Type B pancreatic cell (in vitro differentiated cells): ENCODE measurements at places on chromosomes 5 and 9. TPM values are rescaled to one million over a fixed set of nuclear protein-coding genes. Genes with fewer than 3 reads are reported as not detected.

- H3K4me1 ChIP-seq: peaks cover 5% of the 10 kb centered on the region
- no peak overlapping the region for H3K4me3 ChIP-seq
- H3K27me3 ChIP-seq: no peaks in the 10 kb centered on the region
- no peaks in the 10 kb centered on the region for H3K36me3 ChIP-seq
- no peak for DNase-seq
- no peak overlapping the region for H3K27ac ChIP-seq
Observed at GRCh38 chr5:79795764-79796398, 106.2 kb downstream of the CMYA5 start.

GRCh38 chr9:101409079-101409477 lies 10.4 kb downstream of the ZNF189 start:
- H3K27me3 ChIP-seq: no peaks in the 10 kb centered on the region
- no peaks in the 10 kb centered on the region for H3K4me1 ChIP-seq
- no peak overlapping the region for H3K27ac ChIP-seq
- no peak for DNase-seq
- no peak overlapping the region for H3K4me3 ChIP-seq
- H3K36me3 ChIP-seq: peaks cover 79% of the 10 kb centered on the region

DNA sequence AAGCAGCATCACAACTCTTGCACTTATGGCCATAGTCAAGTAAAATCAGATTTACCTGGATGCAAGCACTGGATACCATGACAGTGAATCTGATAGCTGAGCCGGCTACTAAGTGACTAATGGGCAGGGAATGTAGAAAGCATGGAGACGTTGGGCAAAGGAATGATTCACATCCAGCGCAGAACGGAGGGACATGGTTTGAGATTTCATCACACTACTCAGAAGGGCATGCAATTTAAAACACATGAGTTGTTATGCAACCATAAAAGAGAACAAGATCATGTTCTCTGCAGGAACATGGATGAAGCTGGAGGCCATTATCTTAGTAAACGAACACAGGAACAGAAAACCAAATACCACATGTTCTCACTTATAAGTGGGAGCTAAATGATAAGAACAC lies 169.1 kb upstream of the PIK3R1 start:
- H3K27ac ChIP-seq: no peak overlapping the region
- H3K4me1 ChIP-seq: peaks cover 14% of the 10 kb centered on the region
- peaks cover 7% of the 10 kb centered on the region for H3K36me3 ChIP-seq

GRCh38 chr5:72020161-72020983 lies 86.9 kb upstream of the MAP1B start:
- H3K27me3 ChIP-seq: peaks cover 3% of the 10 kb centered on the region
- no peak overlapping the region for H3K27ac ChIP-seq
- no peak overlapping the region for H3K4me3 ChIP-seq
- no peaks in the 10 kb centered on the region for H3K36me3 ChIP-seq

- H3K27ac ChIP-seq: peak overlapping the region; percentile 84
- H3K4me3 ChIP-seq: peak overlapping the region; percentile 47
- H3K27me3 ChIP-seq: no peaks in the 10 kb centered on the region
- H3K36me3 ChIP-seq: no peaks in the 10 kb centered on the region
- H3K4me1 ChIP-seq: peaks cover 24% of the 10 kb centered on the region
Observed at GRCh38 chr5:117212866-117213265, 638.2 kb upstream of the SEMA6A start.

DNA sequence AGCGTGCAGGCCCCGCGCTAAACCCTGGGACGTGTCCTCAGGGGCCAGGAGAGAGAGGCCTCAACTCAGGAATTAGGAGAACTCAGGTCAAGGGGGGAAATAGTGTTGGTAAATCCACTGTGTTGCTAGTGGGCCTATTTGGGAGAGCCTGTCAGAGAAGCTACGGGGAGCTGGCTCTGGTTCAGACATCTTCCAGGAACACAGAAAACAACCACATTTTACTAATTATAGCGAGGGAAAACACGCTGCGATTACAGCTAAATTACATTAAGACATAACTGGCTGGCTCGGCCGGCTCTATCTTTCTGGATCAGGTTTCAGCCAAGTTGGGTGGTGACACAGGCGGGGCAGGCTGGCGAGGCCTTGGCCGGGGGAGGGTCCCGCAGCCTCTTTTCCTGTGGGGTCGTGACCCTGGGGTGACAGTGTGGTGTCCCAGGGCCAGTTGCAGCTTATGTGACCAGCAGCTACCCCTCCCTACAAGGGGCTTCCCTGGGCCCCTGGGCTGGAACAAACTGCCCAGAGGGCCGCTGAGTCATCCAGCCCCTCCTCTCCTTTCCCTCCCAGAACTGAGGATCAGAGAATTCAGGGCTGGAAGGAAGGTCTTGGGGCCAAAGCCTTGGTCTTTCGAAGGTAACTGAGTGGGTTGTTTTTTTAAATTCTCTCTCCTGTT lies 75.1 kb downstream of the FGF18 start:
- H3K27me3 ChIP-seq: peaks cover 3% of the 10 kb centered on the region
- H3K27ac ChIP-seq: peak overlapping the region; percentile 80
- H3K36me3 ChIP-seq: no peaks in the 10 kb centered on the region

GRCh38 chr9:33155393-33155792 lies 11.7 kb downstream of the B4GALT1 start:
- H3K4me1 ChIP-seq: peaks cover 48% of the 10 kb centered on the region
- DNase-seq: no peak
- H3K4me3 ChIP-seq: no peak overlapping the region
- H3K27ac ChIP-seq: peak overlapping the region; percentile 72

The PCDHB12 gene
- 1.4 and 2.3 TPM in 2 replicates for total RNA-seq

- peak overlapping the region; percentile 55 for H3K27ac ChIP-seq
- H3K27me3 ChIP-seq: no peaks in the 10 kb centered on the region
- peak overlapping the region; percentile 78 for H3K4me3 ChIP-seq
- no peaks in the 10 kb centered on the region for H3K4me1 ChIP-seq
- no peaks in the 10 kb centered on the region for H3K36me3 ChIP-seq
Observed at GRCh38 chr9:98191181-98191608, 1.2 kb downstream of the CORO2A start.

DNA sequence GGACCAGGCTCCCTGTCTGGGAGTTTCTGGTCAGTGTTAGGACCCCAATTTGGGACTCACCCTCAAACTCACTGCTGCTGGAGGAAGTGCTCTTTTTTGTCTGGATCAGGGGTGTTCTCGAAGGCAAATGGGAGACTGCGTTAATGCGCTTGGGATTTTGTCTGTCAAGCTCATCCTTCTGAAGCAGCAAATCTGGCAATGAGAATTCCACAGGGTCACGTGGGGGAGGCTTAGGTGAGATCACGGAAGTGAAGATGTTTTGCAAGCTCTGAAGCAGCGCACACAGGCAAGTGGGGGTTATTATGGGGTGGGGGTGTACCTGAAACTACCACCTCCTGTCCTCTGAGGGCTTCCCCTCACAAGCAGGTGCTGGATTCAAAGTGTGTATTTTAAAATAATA lies 10.5 kb upstream of the TEX53 start:
- H3K27me3 ChIP-seq: peaks cover 11% of the 10 kb centered on the region
- no peak overlapping the region for H3K27ac ChIP-seq
- no peak overlapping the region for H3K4me3 ChIP-seq
- H3K36me3 ChIP-seq: no peaks in the 10 kb centered on the region
- DNase-seq: no peak
- H3K4me1 ChIP-seq: no peaks in the 10 kb centered on the region

GRCh38 chr9:114459464-114459863 lies 45.8 kb downstream of the WHRN start:
- H3K27me3 ChIP-seq: no peaks in the 10 kb centered on the region
- H3K4me3 ChIP-seq: no peak overlapping the region
- DNase-seq: no peak
- no peaks in the 10 kb centered on the region for H3K4me1 ChIP-seq
- H3K36me3 ChIP-seq: no peaks in the 10 kb centered on the region

DNA sequence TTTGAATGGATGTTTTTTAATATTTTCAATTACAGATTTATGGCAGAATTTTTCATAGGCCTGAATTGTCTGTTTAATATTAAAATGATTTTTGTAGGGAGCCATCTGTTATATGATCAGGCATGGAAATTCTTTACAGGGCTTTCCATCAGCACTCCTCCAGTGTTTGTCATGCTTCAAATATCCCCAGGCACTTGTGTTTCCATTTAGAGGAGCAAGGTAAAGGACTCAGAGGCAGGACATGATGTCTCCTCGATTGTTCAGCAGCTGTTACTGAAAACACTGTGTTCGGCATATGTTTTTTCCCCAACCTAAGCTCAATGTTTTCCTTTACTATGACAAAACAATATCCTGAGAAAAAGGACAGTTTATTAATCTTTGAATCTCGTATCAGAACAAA lies 172.3 kb upstream of the RFX3 start:
- DNase-seq: no peak
- peaks cover 17% of the 10 kb centered on the region for H3K4me1 ChIP-seq
- H3K36me3 ChIP-seq: no peaks in the 10 kb centered on the region
- H3K4me3 ChIP-seq: no peak overlapping the region
- no peak overlapping the region for H3K27ac ChIP-seq
- no peaks in the 10 kb centered on the region for H3K27me3 ChIP-seq

The EMB gene
- 12.2 and 26.8 TPM in 2 replicates for total RNA-seq

The GPR150 gene
- not detected in 2 replicates for total RNA-seq

DNA sequence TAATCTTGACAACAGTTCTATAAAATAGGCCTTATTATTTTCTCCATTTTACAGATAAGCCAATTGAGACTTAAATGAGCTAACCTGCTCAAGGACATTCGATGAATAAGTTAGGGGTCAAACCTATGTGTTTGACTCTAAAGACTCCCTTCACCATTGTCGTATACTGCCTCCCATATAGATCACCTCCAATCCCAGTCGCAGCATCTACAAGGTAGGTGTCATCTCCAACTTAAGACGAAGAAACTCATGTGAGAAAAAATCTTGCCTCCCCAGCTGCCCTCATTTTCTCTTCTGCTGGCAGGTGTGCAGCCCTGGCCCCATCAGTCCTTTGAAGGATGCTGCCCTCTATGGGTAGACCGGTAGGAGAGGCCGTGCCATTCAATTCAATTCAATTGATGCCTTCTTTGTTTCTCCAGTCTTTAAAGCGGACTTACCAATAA lies 75.2 kb upstream of the SMARCA2 start:
- H3K4me1 ChIP-seq: no peaks in the 10 kb centered on the region
- H3K27me3 ChIP-seq: no peaks in the 10 kb centered on the region
- no peak overlapping the region for H3K27ac ChIP-seq
- no peak for DNase-seq
- no peaks in the 10 kb centered on the region for H3K36me3 ChIP-seq

GRCh38 chr5:91061946-91062562 lies 321.1 kb downstream of the ARRDC3 start:
- H3K4me1 ChIP-seq: no peaks in the 10 kb centered on the region
- no peaks in the 10 kb centered on the region for H3K36me3 ChIP-seq
- no peaks in the 10 kb centered on the region for H3K27me3 ChIP-seq
- H3K4me3 ChIP-seq: no peak overlapping the region

The SHISAL2B gene
- 0.63 TPM in 1 of 2 replicates, not detected in the other for total RNA-seq

The HNRNPK gene
- 524 and 673 TPM in 2 replicates for total RNA-seq

DNA sequence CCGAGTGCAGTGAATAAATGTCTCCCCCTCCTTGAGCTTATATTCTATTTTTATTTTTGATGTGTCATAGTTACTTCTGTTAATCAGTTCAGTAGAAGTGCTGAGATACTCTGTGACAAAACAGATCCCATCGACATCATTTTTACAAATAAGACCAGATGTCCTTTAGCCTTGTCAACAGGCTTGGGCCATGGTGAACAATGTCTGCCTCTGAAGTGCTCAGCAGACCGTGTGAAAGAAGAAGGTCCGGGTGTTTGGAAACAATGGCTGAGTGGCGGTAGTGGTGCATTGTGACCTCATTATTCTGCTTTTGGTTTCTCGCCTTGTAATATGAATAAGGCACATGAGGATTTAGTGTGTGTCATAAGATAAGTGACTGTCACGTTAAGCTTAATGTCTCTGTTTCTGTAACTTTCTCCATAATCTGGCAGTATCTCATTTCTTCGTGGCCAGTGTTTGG lies 71.2 kb downstream of the SYK start:
- DNase-seq: no peak
- H3K4me1 ChIP-seq: peaks cover 4% of the 10 kb centered on the region
- no peaks in the 10 kb centered on the region for H3K27me3 ChIP-seq
- H3K36me3 ChIP-seq: no peaks in the 10 kb centered on the region
- no peak overlapping the region for H3K4me3 ChIP-seq

DNA sequence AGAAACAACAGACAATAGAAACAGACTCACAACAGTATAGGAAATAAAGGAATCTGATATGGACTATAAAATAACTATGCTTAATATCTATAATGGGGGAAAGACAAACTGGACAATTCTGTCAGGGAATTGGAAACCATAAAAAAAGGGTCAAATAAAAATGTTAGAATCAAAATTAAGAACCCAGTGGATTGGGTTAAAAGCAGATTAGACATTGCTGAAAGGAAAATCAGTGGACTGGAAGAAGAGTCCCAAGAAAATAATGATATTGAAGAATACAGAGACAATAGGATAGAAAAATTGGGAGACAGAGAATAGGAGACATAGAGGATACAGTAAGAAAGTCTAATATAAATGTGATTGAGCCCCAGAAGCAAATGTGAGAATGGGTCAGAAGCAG lies 199.2 kb downstream of the PBX3 start:
- no peak for DNase-seq
- H3K27me3 ChIP-seq: no peaks in the 10 kb centered on the region
- H3K27ac ChIP-seq: no peak overlapping the region

- no peak overlapping the region for H3K4me3 ChIP-seq
- no peak overlapping the region for H3K27ac ChIP-seq
- no peaks in the 10 kb centered on the region for H3K36me3 ChIP-seq
- H3K27me3 ChIP-seq: no peaks in the 10 kb centered on the region
- H3K4me1 ChIP-seq: peaks cover 3% of the 10 kb centered on the region
Observed at GRCh38 chr9:106731910-106732309, 131.1 kb upstream of the ZNF462 start.

GRCh38 chr9:124440786-124441185 lies 9.5 kb upstream of the ADGRD2 start:
- no peaks in the 10 kb centered on the region for H3K36me3 ChIP-seq
- H3K27me3 ChIP-seq: peaks cover 8% of the 10 kb centered on the region
- DNase-seq: no peak
- H3K27ac ChIP-seq: no peak overlapping the region
- H3K4me3 ChIP-seq: no peak overlapping the region

DNA sequence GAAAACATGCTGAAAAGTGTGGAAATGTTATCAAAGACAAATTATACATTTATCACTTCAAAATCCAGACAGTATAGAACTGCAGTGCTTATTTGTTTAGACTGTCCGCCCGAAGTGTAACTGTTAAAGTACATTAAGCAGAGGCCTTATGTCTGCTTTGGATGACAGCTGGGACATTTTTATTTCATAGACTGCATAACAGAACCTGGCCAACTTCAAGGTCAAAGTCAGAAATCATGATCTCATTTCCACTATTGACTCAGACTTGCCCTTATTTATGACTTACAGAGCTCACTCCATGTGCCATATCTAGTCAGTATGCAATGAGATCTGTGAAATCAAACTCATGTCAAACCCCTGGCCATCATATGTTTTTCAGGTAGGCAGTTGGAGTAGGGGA lies 87.7 kb downstream of the RAB3C start:
- peaks cover 23% of the 10 kb centered on the region for H3K4me1 ChIP-seq
- no peak for DNase-seq
- H3K27ac ChIP-seq: no peak overlapping the region
- H3K4me3 ChIP-seq: no peak overlapping the region
- H3K27me3 ChIP-seq: no peaks in the 10 kb centered on the region
- H3K36me3 ChIP-seq: no peaks in the 10 kb centered on the region
